GM12864 (cell line): ENCODE measurements at places on chromosomes 2 and 18.

- DNase-seq: no peak
These were observed 24.4 kb downstream of the SERPINB4 start for GRCh38 chr18:63619661-63620060.

GRCh38 chr2:161239326-161240109 is 68.7 kb upstream of the PSMD14 start:
- no peak for DNase-seq

DNA sequence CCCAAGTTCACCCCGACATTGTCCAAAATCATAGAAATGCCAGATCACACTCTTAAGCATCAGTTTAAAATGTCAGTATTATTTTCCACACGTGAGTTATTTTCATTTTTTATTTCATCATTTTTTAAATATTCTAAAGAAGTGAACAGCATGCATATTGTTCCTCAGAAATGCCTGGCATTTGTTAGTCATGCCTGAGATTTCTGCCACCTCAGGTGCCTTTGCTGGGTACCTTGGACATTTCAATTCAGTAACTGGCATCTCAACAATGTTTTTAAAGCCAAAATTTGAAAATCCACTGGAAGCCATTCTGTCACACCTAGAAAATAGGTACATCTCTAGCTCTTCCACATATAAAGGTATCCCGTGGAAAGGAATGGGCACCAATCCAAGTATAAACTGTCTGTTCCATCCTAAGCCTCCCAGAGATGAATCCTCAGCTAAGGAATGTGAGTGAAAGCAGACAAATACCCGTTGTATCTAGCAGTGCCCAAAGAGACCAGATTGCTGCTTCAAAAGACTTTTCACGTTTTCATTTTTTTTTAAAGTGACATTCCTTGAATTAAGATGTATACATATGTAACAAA is 159.8 kb downstream of the ZNF385B start:
- no peak for DNase-seq

DNA sequence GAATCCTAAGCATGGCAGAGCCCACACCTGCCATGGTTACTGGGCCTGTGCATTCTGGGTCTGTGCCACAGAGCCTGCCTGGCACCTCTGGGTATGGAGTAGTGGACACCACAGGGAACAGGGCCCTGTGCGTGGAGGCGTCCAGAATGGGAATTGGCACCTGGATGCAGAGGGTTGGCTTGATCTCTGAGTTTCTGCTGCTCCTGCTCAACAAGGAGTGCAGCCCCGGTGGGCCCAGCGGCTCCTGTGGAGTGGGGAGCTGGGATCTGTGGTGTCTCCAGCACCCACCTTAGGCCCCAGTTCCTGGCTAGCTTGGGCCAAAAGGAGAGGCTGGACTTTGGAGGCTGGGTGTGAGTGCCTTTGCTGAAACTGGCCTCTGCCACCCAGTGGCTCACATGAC is 7.9 kb upstream of the ANKRD62 start:
- no peak for DNase-seq

DNA sequence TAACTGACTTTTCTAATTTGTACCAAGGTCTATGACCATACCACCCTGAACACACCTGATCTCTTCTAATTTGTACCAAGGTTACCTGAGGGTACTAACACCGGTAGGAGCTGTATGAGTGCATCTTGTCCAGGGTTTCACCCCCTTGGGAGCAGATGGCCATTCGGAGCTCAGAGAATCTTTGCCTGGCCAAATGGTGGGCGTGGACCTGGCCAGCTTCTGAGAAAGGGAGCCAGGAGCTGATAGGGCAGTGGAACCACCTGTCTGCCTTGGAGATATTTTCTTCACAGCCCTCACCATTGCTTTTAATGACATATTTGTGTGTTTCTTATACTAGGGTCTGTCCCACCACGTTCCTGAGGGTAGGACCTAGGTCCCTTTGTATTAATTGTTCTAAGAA is 188.9 kb downstream of the LDLRAD4 start:
- DNase-seq: no peak

DNA sequence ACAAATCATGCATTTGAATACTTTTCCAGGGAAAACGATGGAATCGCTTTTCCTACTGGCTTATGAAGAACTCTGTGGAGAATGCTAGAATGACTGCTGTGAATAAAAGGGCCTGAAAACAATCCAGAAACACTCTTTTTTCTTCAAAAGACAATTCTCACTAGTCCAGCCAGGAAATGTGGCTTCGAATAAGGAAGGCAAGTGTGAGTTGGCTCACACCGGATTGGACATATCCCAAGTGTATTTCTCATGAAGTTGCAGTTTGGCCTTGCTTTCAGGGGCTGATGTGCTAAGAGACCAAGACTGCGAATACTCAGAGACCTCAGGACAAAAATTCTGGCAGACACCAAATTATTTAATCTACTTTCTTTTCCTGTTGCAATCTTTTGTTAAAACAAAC is 54.1 kb downstream of the FIGN start:
- DNase-seq: no peak

DNA sequence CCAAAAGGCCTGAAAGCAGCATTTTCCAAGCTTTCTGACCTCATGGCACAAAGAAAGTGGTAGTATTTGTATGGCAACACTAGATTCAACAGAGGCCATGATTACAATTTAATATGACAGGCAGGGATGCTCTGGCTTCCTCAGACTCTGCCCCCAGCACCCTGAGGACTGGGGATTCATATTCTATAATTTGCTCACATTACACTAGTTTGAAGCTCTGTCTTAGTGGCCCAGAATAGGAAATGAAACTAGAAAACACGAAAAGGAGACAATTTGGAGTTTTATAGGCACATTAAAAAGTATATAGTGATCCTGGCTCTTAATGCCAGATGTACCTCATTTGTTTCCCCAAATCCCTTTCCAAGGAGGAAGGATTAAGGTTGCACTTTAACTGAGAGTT is 173.0 kb upstream of the STK17B start:
- no peak for DNase-seq

DNA sequence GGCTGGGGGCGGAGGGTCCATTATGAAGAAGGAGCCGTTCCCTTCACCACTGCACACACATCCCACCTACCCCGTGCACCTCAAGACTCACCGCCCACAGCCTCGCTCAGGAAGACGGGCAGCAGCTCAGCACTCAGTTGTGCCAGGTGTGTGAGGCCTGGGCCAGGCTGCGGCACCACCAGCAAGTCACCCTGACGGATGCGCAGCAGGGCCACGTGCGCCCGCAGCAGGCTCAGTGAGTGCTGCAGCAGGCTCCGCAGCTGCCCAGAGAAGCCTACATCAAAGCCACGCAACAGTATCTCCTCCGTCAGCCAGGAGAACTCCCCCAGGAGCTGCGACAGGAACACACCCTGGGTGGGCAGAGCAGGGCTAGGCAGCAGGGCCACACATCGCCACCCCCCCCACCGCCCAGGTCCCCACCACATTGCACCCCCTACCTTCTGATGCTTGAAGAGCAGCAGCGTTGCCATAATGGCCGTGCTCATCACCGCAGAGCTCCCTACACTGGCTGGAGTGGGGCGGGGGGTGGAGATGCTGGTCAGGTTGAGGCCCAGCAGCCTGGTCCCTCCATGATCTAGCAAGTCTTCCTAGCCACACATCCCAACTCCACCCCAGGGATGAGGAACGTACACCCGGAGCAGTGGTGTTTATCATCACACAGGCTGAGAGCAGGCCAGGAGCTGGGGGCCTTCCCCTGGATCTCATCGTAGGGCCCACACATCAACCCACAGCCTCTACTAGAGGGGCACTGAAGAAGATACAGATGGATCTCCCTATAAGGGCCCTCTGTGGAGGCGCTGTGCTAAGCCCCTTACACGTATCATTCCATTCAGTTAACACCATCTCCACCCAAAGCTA is 10.2 kb downstream of the GPAT2 start:
- no peak for DNase-seq

- no peak for DNase-seq
These were observed 4.0 kb downstream of the ALPP start for GRCh38 chr2:232382331-232383225.

DNA sequence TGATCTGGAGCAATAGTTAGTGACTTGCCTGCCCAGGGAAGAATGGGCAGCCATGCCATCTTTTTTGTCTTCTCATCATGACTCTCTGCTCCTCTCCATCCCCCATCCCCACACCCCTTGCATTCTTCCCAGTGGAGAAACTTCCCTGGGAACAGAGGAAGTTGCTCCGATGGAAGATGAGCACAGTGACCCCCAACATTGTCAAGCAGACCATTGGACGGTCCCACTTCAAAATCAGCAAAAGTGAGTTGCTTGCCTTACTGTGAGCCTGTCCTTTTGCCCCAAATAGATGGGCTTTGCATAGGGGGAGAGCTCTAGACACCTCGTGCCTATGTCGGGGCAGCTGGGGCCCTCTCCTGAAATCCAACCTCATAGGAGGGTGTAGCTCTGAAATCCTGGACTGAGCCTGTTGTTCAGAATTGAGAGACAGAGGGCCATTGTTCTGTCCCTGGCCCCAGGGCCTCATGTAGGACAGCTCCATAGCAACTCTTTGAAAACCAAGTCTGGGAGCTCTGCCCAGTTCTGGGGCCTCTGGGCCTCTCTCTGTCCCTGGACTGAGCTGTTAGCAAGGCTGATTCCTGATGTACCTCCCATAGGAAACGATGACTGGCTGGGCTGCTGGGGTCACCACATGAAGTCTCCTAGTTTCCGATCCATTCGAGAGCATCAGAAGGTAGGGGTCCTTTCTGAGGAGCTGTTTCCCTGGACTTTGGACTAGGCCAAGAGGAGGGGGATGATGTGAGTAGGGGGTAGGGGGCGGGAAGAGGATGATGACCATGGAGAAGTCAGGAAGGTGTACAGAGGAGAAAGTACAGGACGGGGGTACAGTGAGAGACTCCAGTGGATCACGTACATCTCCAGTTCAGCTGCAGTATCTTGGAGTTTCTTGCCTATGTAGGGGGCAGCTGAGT is 35.2 kb downstream of the TTLL4 start:
- DNase-seq: no peak

DNA sequence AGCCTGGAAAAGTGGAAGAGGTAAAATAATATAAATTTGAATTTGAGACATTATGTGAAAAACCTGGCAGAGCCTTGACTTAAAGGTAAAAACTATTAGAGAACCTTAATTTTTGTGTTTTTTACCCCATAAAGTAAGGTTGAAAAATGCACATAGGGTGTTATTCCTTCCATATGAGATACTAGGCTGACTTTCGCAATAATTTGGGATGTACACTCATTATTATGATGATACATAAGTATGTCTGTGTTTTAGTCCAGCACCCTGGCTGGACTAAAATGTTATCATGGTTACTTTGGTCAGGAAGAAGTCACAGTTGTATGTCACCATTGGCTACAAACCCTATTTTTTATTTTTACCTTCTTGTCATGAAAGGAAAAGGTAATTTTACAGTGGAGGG is 19.8 kb downstream of the NEMP2 start:
- DNase-seq: no peak

- no peak for DNase-seq
These were observed 109.8 kb upstream of the LMAN1 start for GRCh38 chr18:59468821-59469220.

DNA sequence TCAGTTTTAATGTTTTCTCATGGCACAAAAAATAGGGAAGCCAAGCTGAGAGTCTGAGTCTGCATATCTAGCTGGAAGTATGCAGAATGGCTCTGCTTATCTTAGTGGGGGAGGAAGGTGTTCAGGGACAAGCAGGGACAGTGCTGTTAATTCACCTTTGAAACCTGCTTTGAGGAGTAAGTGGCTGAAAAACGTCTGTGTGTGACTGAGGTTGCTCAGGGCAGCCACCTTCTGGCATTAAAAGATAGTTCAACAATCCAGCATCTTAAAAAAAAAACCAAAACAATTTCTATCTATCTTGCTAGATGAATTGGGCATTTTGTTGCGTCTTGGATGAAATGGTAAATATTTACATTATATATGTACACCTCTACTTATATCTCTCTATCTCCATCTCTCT is 2.0 kb upstream of the TRPM8 start:
- no peak for DNase-seq

- no peak for DNase-seq
These were observed 75.2 kb upstream of the RNU4ATAC start for GRCh38 chr2:121455446-121455845.

DNA sequence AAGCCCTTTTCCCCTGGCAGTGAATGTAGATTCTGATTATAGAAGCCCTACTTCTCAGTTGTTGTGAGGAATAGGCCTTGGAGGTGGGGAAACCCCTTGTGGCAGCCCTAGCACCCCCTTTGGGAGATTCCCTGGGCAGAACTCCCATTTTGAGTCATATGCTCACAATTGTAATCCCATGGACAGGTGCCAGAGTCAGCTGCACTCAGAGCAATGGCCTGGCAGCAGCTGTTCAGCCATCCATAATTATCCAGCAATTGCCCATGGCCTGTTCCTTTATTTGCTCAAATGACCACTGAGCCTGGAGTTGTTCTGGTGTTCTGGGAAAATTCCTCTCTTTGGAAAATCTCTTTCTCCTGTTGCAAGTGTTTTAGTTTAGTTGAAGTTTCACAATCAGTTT is 71.7 kb downstream of the PTRHD1 start:
- no peak for DNase-seq

DNA sequence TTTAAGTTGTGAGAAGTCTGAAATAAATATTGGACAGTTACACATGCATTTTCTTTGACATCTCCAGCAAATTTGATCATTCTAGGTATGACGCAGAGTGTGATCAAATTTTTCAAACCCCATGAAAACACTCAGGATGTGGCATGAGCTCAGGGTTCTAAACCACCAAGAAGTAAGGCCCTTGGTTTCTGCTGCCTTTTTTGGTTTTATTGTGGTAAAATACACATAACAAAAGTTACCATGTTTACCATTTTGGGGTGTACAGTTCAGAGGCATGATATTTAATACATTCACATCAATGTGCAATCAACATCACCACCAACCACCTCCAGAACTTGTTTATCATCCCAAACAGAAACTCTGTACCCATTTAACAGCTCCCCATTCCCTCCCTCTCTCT is 64.3 kb upstream of the TTN start:
- DNase-seq: no peak

DNA sequence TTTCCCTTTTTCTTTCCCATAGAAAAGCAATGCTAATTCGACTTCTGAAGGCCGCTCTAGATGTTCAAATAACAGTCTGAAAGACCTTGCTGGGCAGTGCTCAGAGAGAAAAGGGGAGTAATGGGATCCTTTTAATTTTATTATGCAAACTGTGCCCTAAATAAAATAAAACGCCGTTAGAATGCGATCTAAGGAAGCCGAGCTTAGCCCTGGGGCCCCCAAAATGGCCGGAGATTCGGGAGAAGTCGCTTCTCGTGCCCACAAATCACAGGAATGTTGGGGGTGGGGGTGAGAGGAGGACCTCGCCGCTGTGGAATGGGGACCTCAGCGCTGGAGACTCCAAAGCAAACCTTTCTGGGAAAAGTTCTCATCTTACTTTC is 8.4 kb upstream of the POU3F3 start:
- DNase-seq: no peak

- DNase-seq: no peak
These were observed 969.6 kb upstream of the PIK3C3 start for GRCh38 chr18:40985436-40985835.

GRCh38 chr2:44285174-44285573 is 9.9 kb downstream of the SLC3A1 start:
- no peak for DNase-seq
